ENCODE measurements at places on chromosomes 7 and 10.
A peak's percentile ranks its signal among the peaks of the same experiment; 100 is the strongest.

GRCh38 chr10:62479523-62479922 is 105.4 kb downstream of the ZNF365 start:
- DNase-seq = no peak

- DNase-seq = no peak
These were observed 11.8 kb downstream of the SEC61G start for GRCh38 chr7:54747234-54747633.

DNA sequence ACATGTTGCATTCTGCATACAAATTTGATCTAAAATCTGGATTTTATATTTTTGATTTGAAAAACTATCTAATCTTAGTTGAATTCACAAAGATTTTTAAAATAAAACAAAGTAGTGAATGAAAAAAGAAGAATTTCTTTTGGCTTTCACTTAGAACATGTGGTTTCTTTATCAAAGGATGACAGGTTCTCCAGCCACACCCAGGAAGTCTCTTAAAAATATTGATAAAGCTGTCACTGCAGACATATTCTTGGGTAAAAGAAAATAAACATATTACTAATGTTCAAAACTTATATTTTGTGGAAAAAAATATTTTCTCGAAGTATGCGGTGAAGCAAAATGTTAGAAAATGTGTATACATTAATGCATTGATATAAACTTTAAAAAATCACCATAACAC is 44.3 kb downstream of the ARL4A start:
- DNase-seq = no peak

- DNase-seq = peak; percentile 39
These were observed 22.3 kb downstream of the MCM10 start for GRCh38 chr10:13183625-13184024.

GRCh38 chr7:116490351-116490750 is 9.2 kb upstream of the CAV2 start:
- no peak for DNase-seq

DNA sequence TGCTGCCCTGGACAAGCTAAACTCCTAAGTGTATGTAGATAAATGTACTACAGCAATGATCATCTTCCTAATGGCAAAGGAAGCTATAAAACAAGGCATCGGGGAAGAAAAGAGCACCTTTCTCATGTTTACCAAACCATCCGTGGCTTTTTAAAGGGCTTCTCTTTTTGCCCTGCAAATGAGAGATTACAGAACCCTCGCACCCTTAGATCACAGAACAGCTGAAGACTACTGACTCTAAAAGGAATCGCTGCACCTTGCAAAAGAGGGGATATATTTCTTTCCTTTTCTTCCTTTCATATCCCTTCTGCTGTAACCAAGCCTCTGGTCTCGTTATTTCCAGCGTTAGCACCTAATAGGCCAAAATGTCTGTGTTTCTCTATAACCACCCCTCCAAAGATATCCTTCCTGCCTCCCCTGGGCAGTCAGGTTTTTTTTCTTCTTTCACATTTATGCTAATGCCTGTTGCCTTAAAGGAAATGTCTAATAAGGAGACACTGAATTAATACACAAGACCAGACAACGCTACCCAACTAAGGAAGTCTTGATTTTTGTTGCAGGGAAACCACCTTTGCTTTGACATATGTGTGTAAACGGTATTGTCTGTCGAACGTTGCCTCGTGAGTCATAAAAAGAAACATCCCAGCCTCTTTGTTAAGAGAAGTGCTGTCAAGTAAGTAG is 10.5 kb downstream of the ST8SIA6 start:
- peak; percentile 78 for DNase-seq

- DNase-seq = no peak
These were observed 551.2 kb downstream of the GALNT17 start for GRCh38 chr7:71682841-71683781.

- DNase-seq = no peak
These were observed 214.8 kb downstream of the CNTNAP2 start for GRCh38 chr7:146331369-146331768.

- no peak for DNase-seq
These were observed 922.6 kb upstream of the KCND2 start for GRCh38 chr7:119350334-119350733.

- DNase-seq = peak; percentile 13
These were observed 160.9 kb upstream of the FZD1 start for GRCh38 chr7:91103363-91103762.
